ENCODE measurements at places on chromosomes 1 and 21.
A peak's percentile ranks its signal among the peaks of the same experiment; 100 is the strongest.

- peak; percentile 75 for DNase-seq
These were observed 16.6 kb upstream of the RNF19B start for GRCh38 chr1:32981003-32981901.

DNA sequence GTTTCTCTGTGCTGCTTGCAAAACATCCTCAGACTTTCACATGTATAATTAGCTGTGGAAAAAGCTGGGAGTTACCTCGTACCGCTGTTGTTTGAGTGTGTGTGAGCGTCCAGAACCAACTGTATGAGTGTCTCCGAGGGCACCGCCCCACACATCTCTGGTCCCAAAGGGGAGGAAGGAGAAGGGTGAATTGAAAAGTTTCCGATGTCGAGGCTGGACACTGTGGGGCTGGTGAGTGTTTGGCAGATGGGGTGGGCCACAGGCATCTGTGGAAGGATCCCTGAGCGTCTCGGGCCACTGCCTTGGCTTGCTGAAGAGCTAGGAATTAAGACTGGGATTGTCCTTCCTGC is 1.2 kb downstream of the ATP2B4 start:
- no peak for DNase-seq

DNA sequence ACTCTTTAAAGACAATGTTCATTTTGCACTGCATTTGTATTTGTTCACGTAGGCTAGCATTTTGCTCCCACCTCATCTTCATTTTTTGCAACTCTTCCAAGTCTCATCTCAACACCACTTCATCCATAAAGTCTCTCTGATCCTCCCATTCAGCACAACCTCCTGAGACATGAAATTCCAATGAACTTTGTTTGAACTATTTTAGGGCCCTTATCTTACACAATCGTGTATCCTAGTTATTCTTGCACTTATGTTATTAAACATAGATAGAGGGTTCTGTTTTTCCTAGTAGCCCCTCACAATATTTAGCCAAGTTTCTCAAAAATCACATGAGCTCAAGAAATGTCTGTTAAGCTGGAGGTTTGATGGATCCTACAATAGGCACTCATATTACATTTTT is 500.5 kb upstream of the ADAMTS5 start:
- DNase-seq = no peak

DNA sequence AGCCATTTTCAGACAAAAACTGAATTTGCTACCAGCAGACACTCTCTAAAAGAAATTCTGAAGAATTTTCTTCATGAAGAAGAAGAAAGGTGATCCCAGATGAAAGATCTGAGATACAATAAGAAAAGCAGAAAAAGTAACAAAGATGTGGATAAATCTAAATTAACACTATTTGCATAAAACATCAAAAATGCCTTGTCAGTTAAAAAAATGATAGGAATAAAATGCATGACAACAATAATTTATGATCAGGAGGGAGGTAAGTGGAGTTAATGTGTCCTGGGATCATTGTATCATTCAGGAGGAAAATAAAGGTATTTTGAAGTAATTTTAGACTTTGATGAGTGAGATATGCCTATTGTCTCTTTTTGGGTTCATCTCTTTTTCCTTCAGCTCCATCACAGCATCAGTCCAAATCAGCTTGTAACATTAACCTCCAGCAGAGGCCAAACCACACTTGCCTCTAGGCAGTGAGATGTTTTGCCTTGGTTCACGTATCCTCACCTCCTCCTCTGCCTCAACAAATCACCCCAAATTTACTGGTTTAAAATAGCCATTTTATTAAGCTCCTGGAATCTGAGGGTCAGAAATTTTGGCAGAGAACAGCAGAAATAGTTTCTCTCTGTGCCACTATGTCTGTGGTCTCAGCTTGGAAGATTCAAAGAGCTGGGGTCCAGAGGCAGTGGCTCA is 76.9 kb upstream of the HIVEP3 start:
- DNase-seq = no peak

DNA sequence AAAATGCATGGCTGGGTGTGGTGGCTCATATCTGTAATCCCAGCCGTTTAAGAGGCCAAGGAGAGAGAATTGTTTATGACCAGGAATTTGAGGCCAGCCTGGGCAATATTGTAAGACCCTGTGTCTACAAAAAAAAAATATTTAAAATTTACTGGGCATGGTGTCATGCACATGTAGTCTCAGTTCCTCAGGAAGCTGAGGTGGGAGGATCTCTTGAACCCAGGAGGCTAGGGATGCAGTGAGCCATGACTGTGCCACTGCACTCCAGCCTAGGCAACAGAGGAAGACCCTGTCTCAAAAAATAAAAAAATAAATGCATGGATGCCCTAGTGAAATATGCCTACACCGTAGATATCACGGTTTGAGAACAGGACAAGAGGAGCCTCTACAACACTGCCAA is 1331.2 kb upstream of the B3GALT2 start:
- DNase-seq = no peak

- DNase-seq = no peak
These were observed 20.7 kb upstream of the PADI4 start for GRCh38 chr1:17287130-17287776.

DNA sequence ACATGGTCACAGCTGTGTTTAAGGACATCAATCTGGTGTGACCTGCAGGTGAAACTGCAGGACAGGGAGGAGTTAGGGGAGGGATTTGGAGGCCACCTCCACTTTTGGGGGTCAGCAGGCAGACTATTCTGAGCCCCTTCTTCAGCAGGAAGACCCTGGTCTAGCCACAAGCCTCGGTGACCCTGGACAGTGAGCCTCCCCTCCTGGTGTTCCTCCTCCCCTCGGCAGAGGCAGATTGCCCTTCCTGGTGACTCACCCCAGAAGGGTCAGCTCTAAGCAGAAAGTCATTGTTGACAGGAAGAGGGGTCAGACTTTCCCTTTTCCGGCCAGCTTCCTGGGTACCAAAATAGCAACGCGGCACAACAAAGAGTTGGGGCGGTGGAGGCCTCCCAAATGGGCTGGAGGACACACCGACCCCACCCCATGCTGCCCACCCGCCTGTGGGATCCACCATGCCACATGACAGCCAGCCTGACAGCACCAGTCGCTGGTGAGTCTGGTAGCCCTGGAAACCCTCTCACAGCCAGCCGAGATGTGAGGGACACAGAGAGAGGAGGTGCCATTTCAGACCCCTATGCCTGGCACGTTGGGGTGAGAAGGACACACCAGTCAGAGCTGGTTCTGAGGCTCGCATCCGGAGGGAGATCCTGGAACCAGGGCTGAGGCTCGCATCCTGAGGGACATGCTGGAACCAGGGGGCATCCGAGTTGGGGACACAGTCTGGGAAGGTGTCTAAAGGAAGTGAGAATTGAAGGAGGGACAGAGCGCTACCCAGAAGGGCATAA is 14.7 kb upstream of the CSF1 start:
- DNase-seq = peak; percentile 63

DNA sequence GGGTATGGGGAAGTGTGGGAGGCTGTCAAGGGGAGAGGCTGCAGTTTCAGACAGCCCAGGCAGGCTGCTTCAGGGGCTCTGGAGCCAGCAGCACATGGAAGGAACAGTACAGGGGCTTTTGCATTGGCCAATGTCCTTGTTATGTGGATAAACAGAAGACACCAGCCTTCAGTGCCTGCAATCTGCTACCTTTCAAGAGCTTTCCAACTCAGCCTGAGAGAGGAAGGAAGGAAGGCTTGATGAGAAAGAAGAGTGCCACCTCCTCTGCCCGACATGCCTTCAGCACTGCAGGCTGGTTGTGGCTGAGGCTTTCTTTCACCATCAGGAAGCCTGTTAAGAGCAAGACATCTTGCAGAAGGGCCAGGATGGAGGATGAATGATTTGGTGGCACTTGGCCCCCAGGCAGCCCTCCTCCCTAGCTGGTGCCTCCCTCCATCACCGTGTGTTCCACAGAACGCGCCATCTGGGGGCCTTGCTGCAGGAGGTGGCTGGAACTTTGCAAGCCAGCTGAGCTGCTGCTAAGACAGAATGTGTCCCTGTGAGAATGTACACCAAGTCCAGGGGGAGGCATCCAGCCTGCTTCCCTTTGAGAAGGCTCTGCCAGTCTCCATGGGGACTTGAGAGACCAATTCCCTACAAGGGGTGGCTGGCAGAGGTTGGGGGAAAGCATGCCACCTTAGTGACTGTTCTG is 372.4 kb upstream of the PROX1 start:
- no peak for DNase-seq

DNA sequence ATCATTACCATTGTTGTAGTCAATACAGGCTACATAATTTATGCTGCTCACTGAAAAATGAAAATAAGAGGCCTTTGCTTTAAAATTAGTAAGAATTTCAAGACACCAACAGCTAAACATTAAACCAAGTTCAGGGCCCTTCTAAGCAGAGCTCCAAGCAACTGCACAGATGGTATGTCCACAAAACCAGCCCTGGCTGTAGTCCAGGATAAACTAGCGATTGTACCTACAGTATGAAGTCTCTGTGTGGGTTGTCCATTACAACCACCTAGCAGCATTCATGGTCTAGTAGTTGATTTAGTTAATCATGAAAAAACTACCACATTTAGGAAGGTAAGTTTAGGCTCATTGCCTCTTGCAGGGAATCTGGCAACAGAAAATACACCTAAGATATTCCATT is 35.3 kb downstream of the CLCA4 start:
- DNase-seq = no peak

DNA sequence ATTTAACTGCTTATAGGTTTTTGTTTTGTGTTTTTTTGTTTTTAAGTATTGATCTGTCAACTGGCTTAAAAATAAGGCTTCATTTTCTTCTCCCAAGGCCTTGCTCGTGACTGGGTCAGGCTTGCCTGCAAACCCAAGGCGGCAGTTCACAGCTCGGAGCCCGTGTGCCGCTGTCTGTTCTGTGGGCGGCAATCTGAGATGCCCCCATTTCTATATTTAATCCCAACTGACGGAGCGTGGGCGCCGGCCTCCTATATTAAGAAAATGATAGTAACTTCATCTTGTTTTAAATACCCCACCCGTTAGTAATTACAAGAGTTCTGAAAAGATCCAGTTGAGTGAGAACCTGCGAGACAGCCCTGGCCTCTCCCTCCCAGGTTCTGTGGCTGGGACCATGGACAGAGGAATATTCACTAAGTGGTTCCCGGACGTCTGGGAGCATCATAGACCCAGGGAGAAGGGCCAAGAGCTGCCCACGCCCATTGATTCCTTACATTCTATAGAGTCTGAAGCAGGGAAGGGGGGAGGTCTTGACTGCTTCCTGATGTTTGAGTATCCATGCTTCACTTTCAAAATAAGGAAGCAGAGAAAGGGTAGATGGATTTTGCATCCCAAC is 42.6 kb upstream of the GPR153 start:
- no peak for DNase-seq

- no peak for DNase-seq
These were observed 81.8 kb downstream of the LYST start for GRCh38 chr1:235784950-235785349.

GRCh38 chr1:18537386-18538306 is 56.9 kb downstream of the KLHDC7A start:
- DNase-seq = no peak

GRCh38 chr1:90414201-90414600 is 302.9 kb downstream of the BARHL2 start:
- no peak for DNase-seq

- DNase-seq = no peak
These were observed 153.4 kb downstream of the FMN2 start for GRCh38 chr1:240244968-240245628.

DNA sequence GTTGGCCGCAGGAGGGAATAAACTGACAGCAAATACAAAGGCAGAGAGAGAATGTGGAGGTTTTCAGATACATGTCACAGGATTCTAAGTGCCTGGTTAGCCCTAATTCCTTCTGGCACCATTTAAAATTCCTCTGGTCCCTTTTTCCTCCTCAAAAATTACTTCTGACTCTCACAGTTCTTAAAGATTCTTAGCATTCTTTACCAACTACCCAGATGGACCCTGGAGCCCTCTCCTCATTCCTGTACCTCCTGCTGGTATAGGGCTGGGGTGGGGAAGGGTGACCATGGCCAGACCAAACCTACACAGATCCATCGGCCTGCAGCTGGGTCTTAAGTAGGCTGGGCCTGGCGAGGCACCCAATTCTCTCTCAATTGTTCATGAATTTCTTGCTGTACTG is 7.2 kb downstream of the MKNK1 start:
- no peak for DNase-seq

- DNase-seq = peak; percentile 62
These were observed 34.6 kb downstream of the DNTTIP2 start for GRCh38 chr1:93844262-93845045.

GRCh38 chr1:158078569-158079080 is 85.2 kb downstream of the KIRREL1 start:
- no peak for DNase-seq
